ENCODE measurements at places on chromosomes 3 and 15.

DNA sequence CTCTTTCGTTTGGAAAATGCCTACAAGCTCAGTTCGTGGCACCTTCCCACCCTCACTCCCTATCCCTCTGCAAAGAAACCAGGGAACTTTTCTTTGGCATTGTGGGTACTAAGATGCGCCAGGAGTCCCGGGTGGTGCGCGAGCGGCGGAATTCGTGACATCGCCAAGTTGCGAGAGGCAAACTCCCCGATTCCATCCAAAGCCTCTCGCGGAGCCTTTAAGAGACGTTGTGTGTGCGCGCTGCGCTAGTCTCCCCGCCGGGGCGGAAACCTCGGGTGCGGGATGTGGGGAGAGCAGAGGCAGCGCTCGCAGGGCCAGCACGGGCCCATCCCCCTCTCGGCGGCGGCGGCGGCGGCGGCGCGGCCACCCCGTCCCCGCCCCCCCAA is 443 bp upstream of the NR2F2 start:
- no peak for DNase-seq

GRCh38 chr3:128362026-128362965 is 104.4 kb downstream of the DNAJB8 start:
- no peak for DNase-seq

DNA sequence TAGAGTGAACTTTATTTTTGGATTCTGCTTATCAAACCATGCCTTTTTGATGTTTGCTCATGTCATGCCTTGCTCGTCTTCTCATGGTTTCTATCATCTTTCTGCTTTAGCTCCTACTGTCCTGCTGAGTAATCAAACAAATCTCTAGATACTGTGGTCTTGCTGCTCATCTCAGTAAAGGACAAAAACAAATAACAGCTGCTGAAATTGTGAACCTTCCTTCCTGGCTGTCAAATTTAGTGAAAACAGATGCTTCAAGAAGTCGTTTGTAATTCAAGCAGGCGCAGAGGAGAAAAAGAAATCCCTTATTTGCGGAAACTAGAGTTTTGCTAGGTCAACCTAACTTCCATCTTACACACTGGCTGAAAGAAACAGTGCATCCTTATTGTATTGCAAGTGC is 616.1 kb upstream of the ALCAM start:
- DNase-seq: no peak

- no peak for DNase-seq
Observed at GRCh38 chr3:122773944-122774509, 19.6 kb downstream of the HSPBAP1 start.

- DNase-seq: no peak
Observed at GRCh38 chr3:123020709-123021108, 6.9 kb downstream of the SEMA5B start.

- no peak for DNase-seq
Observed at GRCh38 chr3:169527507-169527906, 136.0 kb downstream of the MECOM start.

- DNase-seq: no peak
Observed at GRCh38 chr3:9183011-9183410, 66.4 kb downstream of the SRGAP3 start.

- peak; percentile 14 for DNase-seq
Observed at GRCh38 chr3:160754371-160754854, 1.6 kb upstream of the PPM1L start.

DNA sequence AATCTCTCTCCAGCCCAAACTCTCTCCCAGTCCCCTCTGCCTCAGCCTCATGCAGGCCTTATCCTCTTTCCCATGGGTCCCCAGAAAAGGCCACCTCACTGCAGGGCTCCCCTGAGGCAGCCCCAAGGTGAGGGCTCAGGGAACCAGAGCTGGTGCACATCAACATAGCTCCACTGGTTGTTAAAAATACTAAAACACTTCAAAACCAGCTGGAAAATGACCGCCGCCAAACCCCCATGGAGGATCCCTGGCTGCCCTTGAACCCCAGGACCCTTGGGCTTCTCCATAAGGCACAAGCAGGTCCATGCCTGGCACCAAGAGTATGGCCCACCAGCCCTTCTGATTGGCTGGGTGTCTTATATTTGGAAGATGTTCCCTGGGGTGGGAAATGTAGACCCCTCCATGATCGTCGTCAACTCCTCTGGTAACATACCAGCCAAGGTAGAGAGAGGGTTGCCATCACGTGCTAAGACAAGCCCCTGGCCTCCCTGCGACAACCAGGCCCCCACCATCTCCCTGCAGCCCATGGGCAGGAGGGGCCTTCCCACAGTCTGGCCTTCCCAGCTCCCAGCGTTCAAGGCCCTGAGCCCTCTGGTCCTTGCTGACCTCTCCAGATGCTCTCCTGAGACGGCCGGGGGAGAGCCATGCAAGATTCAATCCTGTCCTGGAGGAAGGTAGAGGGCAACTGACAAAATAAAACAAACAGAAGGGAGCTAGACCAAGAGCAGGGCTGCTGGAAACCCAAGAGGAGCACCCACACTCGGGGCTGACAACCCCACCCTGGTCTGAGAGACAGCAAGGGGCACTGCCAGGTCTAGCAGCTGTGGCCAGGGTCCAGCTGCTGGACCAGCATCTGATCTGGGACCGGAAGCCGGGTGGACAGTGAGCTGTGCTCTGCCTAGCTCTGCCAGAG is 132.1 kb upstream of the PRR20G start:
- no peak for DNase-seq

DNA sequence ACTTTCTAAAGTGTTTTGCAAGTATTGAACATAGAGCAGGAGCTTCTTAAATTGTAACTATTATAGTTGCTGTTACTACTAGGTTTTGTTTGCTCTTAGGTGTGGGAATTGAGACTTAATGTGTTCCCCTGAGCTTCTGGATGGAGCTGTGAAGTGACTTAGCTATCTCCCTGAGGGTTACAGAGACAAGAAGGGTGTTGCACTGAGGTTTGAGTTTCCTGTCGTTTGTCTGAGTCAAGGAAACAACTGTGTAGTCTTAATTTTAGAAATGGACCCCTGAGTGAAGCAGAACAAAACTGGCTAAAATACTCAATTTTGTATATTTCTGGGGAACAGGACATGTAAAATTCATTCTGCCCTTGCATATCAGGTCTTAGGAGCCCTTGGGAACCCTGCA is 20.4 kb downstream of the TTC21A start:
- no peak for DNase-seq

- DNase-seq: no peak
Observed at GRCh38 chr3:71874618-71875017, 89.7 kb upstream of the PROK2 start.

GRCh38 chr3:157956850-157957249 is 149.4 kb downstream of the SHOX2 start:
- no peak for DNase-seq

GRCh38 chr3:23580096-23580713 is 225.6 kb upstream of the UBE2E1 start:
- no peak for DNase-seq

- DNase-seq: no peak
Observed at GRCh38 chr15:90340345-90340744, 11.7 kb upstream of the ZNF774 start.

- DNase-seq: no peak
Observed at GRCh38 chr3:172564499-172564898, 41.3 kb upstream of the TNFSF10 start.

DNA sequence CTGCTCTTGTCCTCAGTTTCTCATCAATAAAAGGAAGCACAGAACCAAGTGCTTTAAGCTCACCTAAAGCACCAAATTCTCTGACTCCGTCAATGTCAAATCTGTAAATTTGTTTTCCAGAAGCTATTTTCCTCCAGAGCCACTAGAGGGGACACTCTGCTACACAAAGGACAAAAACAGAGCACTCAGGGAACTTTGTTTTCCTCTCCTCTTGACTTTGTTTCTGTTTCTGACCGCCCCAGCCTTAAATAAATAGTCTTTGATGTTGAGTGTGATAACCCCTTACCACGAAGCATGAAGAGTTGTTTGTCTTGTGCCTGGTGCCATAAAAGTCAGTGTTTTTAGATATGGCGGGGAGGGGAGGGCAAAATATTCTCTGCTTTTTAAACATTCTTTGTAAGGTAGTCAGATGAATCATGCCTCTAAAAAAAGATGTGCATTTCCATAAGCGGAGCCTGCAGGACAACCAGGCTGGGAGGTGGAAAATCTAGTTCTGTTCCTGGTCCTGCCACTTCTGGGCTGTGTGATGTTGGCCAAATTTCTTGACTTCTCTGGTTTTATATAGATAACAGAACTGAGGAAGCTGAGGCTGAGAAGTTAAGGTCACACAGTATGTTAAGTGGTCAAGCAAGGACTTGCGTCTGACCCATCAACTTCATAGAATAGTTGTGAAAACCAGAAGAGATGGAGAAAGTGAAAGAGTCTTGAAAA is 7.3 kb upstream of the ZBTB38 start:
- DNase-seq: no peak

- DNase-seq: no peak
Observed at GRCh38 chr15:58677426-58677825, 72.1 kb downstream of the ADAM10 start.

GRCh38 chr15:52256366-52256765 is 39.2 kb downstream of the MYO5C start:
- DNase-seq: peak; percentile 58

DNA sequence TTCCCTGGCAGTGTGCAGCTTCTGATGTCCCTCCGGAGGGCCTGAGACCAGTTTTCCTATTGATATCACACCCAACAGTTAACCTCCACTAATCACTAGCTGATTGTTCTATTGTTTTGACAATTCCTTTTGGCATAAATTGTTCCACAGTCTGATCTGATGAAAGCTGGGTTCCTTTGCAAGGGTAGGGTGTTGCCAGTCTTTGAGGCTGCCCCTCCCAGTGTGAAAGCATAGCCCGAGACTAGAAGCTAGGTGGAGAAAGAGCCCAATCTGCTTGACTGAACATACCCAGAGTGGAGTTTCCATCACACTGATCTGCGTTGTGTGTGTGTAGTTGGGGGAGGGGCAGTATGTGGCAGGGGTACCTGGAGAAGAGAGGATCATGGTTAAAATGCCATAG is 10.3 kb upstream of the PRICKLE2 start:
- no peak for DNase-seq

DNA sequence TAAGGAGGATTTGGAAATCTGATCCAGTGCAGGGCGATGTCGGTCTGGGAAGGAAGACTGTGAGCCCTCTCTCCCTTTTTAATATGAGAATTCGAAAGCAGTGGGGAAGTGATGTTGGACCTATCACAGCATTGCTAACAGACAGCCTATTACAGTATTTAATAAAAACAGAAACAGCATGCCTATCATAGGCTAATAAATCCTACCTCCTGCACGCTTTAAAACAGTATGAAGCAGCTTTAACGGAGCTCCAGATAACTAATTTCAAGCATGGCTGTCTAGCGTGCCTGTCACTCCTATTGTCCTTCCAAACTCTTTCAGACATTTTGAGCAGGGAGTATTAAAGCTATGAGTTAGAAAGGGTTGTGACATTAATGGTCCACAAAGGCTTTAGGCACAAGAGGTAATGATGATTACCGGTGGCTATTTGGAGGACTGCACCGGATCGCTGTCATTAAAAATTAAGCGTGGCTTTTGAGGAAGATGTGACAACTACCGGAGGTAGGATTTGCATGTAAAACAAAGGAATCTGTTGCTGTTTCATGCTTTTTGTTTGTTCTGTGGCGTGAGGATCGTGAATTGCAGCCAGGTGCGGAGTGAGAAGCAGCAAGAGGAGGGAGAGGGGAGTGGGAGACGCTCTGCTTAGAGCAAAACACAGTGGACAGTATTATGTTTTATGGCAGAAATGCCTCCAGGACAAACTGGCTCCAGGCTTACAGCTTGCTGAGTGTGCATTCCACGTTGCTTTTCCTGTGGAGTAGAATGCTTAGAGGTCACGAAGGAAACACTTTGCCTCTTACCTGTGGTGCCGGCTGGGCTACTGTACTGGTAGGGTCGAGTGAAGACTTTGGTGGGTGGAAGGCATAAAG is at the start of gene KCNMB2:
TSS of gene KCNMB2 (plus strand) at position 226 of the 869 bp plus-strand sequence.
- DNase-seq: no peak

GRCh38 chr3:74523811-74524210 is 90.6 kb downstream of the CNTN3 start:
- DNase-seq: no peak

- peak; percentile 73 for DNase-seq
Observed at GRCh38 chr3:177337541-177338331, 140.5 kb upstream of the TBL1XR1 start.

GRCh38 chr15:84946772-84947489 is 34.7 kb upstream of the PDE8A start:
- DNase-seq: no peak

DNA sequence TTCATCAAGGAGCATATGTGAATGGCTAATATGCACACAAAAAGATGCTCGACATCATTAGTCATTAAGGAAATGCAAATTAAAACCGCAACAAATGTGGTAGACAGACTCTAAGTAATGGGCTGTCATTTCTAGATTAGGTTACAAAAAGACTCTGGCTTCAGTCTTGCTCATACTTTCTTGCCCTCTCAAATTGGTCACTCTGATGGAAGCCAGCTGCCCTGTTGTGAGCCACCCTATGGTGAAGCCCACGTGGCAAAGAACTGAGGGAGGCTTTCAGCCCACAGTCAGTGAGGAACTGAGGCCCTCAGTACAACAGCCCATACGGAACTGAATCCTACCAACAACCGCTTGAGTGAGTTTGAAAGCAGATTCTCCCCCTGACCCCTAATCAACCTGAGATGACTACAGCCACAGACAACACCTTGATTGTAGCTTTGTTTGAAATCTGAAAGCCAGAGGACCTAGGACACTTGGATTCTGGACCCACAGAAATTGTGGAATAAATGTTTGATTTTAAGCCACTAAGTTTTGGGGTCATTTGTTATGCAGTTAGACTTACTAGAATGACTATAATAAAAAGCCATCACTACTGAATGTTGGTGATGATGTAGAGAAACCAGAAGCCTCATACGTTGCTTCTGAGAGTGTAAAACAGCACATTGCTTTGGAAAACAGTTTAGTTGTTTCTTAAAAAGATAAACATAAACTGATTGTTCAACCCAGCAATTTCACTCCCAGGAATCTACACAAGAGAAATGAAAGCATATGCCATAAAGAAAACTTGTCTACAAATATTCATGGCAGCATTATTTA is 45.7 kb downstream of the EHHADH start:
- DNase-seq: no peak

GRCh38 chr3:174186377-174186989 is 672.7 kb upstream of the NAALADL2 start:
- DNase-seq: no peak

- DNase-seq: no peak
Observed at GRCh38 chr15:89196241-89196640, 25.1 kb downstream of the RLBP1 start.

- DNase-seq: no peak
Observed at GRCh38 chr3:49707113-49707480, 12.4 kb downstream of the AMIGO3 start.

DNA sequence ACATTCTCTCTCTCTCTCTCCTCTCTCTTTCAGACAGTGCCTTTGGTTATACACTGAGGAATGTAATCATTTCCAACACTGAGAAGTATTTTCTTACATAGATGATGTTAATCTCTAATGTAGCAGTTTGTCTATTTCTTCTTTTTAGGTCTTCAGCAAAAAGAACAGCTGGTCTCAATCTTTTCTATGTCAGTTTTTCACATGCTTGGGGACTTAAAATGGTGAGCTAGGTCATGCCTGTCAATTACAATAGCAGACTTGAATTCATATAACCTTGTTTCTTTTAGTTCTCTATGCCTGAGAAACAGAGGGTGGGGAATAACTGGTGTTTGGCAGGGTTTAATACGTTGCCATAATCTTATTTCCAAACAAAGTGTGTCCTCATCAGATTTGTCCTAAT is 786.2 kb downstream of the SQOR start:
- DNase-seq: no peak

GRCh38 chr3:33061782-33062181 is 35.2 kb downstream of the GLB1 start:
- DNase-seq: no peak

GRCh38 chr3:125200731-125201139 is 11.8 kb downstream of the SLC12A8 start:
- DNase-seq: no peak

GRCh38 chr3:115626721-115627120 is 3.4 kb downstream of the GAP43 start:
- no peak for DNase-seq

Measured in stimulated activated CD4-positive, alpha-beta T cell treated with anti-CD3 and anti-CD28 coated beads, Interleukin-4, amount 100 ng/mL, for 4 hours (primary cell).